ENCODE measurements at places on chromosomes 5 and 9.

DNA sequence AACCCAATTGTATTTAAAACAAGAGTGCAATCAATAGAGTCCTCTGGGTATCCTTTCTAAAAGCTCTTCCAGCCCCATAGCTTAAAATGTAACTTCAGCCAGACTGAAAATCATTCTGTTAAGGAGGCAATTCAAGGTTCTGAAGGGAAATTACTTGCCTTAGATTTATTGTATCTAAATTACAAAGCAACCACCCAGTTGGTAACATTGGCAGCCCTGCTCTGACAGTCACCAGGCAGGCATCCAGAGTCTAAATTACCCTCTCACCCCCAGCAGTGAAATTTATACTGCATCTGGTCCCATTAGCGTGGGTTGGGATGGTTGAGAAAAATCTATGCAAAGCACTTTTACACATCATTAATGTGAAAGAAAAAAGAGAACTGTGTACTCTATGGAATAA is 514.7 kb downstream of the MTRR start:
- DNase-seq = no peak

DNA sequence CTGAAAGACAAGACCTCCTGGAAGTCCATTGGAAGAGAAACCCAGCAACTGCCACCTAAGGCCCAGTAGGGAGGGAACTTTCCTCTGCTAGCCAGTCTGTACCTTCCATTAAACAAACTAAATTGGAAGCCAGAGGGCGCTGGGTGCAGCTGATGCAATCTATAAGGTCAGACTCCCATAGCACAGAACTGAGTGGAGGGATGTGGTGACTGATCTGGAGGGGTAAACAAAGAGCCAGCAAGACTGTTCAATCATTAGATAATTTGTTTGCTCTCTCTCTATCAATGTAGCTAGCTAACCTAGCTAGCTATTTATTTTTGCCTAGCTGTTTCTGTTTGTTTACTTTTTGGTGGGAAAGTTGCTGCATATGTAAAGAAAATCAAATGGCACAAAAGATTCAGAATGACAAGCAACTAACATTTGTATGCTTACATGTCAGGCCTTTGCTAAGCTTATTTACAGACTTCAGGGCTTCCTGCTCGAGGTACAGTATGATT is 291.8 kb upstream of the DAB2 start:
- DNase-seq = peak; percentile 44

- peak; percentile 72 for DNase-seq
These were observed 931 bp downstream of the FAM219A start for GRCh38 chr9:34457266-34458012.

GRCh38 chr9:88852794-88853193 is 138.5 kb upstream of the S1PR3 start:
- peak; percentile 81 for DNase-seq

- DNase-seq = no peak
These were observed 9.4 kb downstream of the CD180 start for GRCh38 chr5:67187006-67187715.

DNA sequence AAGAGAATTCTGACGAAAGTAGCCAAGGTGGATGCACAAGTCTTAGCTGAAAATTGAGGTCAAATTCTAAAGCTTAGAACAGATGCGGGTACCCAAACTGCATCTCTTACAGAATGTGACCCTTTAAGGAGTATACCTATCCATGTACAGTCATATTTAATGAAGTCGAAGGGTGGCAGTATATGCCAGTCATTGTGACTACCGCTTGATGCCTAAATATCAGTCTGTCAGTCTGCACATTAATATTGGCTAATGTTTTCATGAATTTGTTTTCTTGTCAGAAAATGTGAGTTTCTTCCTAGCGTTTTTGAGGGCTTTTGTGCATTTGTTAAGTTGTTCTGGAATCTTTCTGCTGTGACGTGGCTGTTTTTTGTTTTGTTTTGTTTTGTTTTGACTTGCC is 264.5 kb upstream of the ELAVL2 start:
- DNase-seq = no peak

- DNase-seq = no peak
These were observed 488.0 kb downstream of the MAN2A1 start for GRCh38 chr5:110177729-110178128.

GRCh38 chr5:41097642-41098041 is 26.5 kb upstream of the MROH2B start:
- no peak for DNase-seq

GRCh38 chr9:71886015-71886414 is 25.0 kb downstream of the ABHD17B start:
- DNase-seq = no peak

DNA sequence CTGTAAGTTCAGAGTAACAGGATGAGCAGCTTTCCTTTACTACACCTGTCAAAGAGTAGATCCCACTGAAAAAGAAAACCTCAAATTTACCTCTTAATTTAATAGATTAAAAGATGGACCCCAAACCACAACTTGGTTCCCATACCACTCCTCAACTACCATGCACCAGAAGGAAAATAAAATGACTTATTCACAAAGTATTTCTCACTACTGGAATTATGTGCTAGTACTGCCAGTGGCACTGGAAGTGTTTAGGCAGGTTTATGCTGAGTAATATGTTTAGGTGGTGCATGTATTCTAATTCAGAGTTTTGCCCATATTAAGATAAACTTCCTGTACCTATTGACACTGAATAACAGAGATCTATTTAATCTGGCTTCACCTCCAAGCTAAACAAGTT is 6.6 kb downstream of the PLK2 start:
- DNase-seq = peak; percentile 12

DNA sequence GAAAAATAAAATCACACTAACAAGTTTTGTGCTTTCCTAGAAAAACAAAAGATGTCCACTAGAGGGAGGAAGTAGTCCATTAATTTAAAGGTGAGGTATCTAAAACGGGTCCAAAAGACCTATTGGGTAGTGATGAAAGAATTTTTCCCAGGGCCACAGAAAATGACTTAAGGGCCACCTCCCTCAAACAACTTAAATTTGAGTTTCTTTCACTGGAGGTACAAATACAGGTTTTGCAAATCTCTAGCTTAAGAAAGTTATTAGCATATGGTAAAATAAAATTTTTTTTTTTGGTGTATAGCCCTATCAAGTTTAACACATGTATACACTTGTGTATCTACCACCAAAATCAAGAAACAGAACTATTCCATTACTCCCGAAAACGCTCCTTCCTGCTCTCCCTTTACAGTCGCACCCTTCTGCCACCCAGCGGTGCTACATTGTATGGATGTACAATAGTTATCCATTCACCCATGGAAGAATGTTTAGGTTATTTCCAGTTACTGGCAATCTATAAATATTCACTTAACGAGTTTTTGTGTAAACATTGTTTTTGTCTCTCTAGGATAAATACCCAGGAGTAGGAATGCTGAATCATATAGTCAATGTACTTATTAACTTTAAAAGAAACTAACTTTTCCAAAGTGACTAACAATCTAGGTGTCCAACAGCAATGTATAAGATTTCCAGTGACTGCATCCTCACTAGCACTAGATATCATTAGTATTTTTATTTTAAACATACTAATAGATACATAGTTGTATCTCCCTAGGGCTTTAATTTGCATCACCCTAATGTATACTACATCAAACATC is 21.9 kb downstream of the DEPDC1B start:
- DNase-seq = peak; percentile 59

DNA sequence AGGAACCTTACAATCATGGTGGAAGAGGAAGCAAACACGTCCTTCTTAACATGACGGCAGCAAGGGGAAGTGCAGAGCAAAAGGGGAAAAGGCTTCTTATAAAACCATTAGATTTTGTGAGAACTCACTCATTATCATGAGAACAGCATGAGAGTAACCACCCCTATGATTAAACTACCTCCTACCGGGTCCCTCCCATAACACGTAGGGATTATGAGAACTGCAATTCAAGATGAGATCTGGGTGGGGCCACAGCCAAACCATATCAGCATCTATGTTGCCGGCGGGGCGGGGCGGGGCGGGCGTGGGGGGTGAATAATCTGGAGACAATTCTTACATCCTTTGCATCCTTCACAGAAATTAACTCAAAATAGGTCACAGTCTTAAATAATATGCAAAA is 58.8 kb upstream of the GFPT2 start:
- DNase-seq = no peak

All from AG10803 (cell line).